ENCODE measurements at places on chromosomes 1 and 21. TPM values are rescaled to one million over a fixed set of nuclear protein-coding genes. Genes with fewer than 3 reads are reported as not detected.

- no peak overlapping the region for H3K27ac ChIP-seq
- no peak overlapping the region for H3K4me3 ChIP-seq
- DNase-seq: no peak
- H3K36me3 ChIP-seq: no peaks in the 10 kb centered on the region
- H3K27me3 ChIP-seq: peaks cover 22% of the 10 kb centered on the region
Observed at GRCh38 chr21:31555741-31556191, 103.7 kb upstream of the SOD1 start.

Gene CADM3
- total RNA-seq: not detected

- H3K4me1 ChIP-seq: no peaks in the 10 kb centered on the region
- H3K27me3 ChIP-seq: no peaks in the 10 kb centered on the region
- peaks cover 5% of the 10 kb centered on the region for H3K36me3 ChIP-seq
- no peak for DNase-seq
Observed at GRCh38 chr1:229241390-229241789, 29.5 kb upstream of the RAB4A start.

GRCh38 chr1:3787349-3787715, 9.0 kb downstream of the LRRC47 start:
- H3K4me1 ChIP-seq: peaks cover 22% of the 10 kb centered on the region
- H3K4me3 ChIP-seq: no peak overlapping the region
- peaks cover 21% of the 10 kb centered on the region for H3K36me3 ChIP-seq
- DNase-seq: peak; percentile 88
- H3K27me3 ChIP-seq: no peaks in the 10 kb centered on the region
- H3K27ac ChIP-seq: peak overlapping the region; percentile 64

DNA sequence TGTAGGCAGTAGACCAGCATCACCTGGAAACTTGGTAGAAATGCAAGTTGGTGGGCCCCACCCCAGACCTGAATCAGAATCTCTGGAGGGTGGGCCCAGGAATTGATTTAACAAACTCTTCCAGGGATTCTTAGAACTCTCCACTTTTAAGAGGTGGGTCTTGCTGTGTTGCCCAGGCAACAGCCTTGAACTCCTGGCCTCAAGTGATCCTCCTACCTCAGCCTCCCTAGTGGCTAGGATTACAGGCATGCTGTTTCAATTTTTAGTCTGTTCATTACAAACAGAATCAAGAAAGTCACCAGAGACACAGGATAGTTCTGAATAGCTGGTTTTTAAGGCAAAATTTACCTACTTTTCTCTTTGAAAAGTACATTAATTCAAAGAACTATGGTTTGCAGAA, 31.2 kb downstream of the NCF2 start:
- DNase-seq: no peak
- peaks cover 3% of the 10 kb centered on the region for H3K36me3 ChIP-seq
- no peak overlapping the region for H3K4me3 ChIP-seq
- no peaks in the 10 kb centered on the region for H3K4me1 ChIP-seq

Gene COP1
- 34.7 TPM for total RNA-seq

DNA sequence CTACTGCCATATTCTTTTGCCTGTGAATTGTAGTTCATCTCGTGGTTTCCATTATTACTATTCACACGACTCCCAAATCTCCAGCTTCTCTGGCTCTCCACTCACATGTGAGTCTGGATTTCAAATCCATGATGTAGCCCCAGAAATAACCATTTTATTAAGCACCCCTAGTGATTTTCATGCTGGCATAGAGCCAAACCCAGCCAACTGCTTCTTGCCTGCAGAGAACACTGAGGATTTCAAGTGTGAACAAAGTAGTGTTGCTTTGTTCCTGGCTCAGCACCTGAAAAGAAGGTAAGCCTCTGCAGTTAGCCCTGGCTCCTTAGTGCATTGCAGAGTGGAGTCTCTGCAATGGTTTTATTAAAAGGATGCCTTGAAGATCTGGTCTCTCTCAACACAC, 25.9 kb downstream of the UTP25 start:
- no peak overlapping the region for H3K27ac ChIP-seq
- no peak for DNase-seq
- no peaks in the 10 kb centered on the region for H3K4me1 ChIP-seq

GRCh38 chr1:108199781-108200686, at the start of gene SLC25A24:
Gene SLC25A24 (minus strand): TSS chr1:108200343. CDS start chr1:108200138, 205 bp downstream.
- peak within 1 kb of the TSS; percentile 85 for H3K4me3 ChIP-seq
- H3K27ac ChIP-seq: peak within 1 kb of the TSS; percentile 61
- H3K36me3 ChIP-seq: peaks cover 3% of the 10 kb centered on the region

Gene HIVEP3
- 25.3 TPM for total RNA-seq

DNA sequence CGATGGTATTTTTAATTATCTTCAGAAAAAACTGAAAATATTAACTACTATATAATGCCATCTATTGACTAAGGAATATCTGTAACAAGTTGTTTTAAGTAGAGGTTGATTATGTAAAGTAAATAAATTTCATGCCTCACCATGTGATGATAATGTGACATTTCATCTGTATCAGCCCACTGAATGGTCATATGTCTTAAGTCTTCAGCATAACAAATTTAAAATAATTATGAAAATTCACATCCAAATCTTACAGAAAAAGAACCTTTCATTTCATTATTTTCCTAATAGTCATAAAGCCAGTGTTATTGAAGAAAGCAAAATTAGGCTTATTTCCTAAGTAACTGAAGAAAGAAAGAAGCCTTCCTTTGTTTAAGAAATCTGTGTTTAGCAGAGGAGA, 72.6 kb downstream of the ITGB3BP start:
- peaks cover 2% of the 10 kb centered on the region for H3K36me3 ChIP-seq
- H3K27me3 ChIP-seq: no peaks in the 10 kb centered on the region

Gene SMIM11
- total RNA-seq: 14.5 TPM

DNA sequence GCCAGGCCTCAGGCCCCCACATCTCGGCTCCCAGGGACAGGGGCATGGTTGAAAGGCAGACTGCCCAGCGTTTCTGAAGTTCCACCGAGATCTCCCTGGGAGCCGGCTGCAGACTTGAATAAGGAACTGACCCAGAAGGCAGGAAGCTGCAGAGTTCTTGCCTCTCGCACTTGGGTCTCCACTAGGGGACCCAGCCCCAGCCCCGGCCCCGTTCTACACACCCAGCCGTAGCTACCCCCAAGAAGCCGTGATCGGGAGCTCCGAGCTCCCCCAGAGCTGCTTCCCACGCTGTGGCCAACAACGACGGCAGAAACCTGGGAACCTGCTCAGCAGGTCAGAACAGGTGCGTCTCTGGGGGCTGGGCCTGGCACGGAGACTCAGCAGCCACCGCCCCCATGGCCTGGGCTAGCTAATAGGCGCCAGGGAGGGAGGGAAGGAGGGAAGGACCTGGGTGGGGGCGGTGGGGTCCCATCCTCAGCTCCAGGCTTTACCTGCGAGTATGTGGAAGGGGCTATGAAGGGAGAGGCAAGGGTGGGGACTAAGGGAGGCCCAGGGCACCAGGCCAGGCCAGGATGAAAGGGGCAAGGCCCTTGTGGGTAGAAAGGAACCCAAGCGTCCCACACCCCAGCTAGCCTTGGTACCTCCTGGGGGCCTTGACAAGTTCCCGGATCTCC, at the start of gene NECTIN4:
TSS of gene NECTIN4 (minus strand) at position 308 of the 674 bp plus-strand sequence. CDS start at position 46, 262 bp downstream.
- no peaks in the 10 kb centered on the region for H3K27me3 ChIP-seq
- no peak within 1 kb of the TSS for H3K27ac ChIP-seq
- H3K4me3 ChIP-seq: no peak within 1 kb of the TSS
- H3K36me3 ChIP-seq: no peaks in the 10 kb centered on the region

Measured in activated CD4-positive, alpha-beta memory T cell treated with anti-CD3 and anti-CD28 coated beads for 36 hours (primary cell).